ENCODE measurements at places on chromosomes 4 and X.

DNA sequence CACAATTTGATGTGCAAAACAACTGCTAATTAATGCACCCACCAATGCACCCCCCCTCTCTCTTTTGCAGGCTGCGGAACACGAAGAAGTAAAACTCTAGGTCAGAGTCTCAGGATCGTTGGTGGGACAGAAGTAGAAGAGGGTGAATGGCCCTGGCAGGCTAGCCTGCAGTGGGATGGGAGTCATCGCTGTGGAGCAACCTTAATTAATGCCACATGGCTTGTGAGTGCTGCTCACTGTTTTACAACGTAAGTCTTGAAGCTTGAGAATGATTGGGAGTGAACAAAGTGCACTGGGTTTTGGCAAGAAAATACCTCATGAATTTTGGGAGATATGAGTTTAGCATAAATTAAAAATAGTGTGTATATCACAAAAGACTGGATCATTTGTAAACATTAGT lies 28.9 kb downstream of the TMPRSS11E start:
- DNase-seq: no peak

DNA sequence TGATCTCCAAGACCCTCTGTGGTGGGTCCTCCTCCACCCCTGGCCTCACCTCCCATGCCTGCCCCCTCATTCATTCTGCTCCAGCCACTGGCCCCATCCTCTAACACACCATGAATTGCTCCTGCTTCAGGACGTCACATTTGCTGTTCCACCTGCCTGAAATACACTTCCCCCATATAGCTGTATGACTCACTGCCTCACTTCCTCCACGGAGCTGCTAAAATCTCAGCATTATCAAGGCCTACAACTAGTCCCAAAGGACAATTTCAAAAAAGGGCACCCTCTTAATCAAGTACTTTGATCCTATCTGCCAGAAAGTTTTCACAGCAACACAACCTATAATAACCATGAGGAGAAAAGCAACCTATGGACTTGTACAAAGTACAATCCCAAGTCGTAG lies 43.6 kb upstream of the PHOX2B start:
- DNase-seq: no peak

DNA sequence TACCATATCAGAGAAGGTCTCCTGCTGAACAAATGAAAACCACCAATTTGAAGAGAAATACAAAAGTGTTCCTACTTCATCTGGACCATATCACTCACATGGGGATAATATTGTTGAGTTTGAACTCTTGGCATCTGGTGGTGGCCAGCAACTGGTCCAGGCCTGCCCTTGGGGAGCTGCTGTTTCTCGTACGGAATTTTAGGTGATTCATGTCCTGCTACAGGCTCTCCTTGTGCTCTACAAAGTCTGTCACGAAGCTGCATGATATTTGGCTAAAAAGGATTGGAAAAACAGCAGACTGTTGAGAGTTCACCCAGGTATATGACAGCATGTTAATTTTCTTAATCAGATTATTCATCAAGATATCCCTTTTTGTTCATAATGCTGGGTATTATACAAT lies 42.2 kb downstream of the SEC31A start:
- DNase-seq: no peak

DNA sequence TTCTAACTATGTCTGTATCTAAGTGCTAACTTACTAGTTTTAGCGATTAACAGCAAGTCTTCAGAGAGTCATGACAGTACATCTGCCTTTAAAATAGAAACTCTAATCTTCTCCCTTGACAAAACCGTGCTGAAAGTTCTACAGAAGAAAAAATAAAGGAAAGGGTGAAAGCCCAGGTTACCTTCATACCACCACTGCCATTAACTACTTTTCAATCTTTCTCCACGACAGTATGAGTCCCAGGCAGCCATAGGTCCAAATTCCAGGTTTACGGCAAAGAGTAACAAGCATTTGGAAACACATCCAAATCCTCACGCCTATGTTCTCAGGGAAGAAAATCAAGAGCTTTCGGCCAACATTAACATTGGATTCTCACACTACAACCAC lies 12.4 kb upstream of the ZCCHC13 start:
- no peak for DNase-seq

GRCh38 chrX:1202251-1202650 lies 10.2 kb downstream of the CRLF2 start:
- DNase-seq: no peak

GRCh38 chr4:13322681-13323101 lies 161.4 kb downstream of the RAB28 start:
- no peak for DNase-seq

DNA sequence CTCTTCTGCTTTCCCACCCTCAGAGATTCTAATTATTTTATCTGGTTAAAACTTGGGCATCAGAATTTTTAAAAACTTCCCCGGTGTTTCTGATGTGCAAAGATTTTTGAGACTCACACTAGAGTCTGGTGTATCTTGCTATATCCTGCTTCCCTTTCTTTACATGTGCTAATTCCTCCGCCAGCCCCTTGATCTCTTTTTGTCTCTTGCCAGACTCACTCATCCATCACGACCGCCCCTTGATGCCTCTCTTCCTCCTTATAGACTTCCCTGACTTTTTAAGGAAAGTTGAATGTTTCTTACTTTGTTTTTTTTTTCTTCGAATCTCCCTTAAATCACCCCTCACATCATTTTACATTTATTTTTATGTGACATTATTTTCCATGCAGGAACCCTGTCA lies 274.9 kb upstream of the PITX2 start:
- DNase-seq: no peak

GRCh38 chrX:39957816-39958566 lies 139.8 kb downstream of the BCOR start:
- DNase-seq: no peak

- no peak for DNase-seq
These were observed 4.6 kb downstream of the HTRA3 start for GRCh38 chr4:8274066-8274652.

DNA sequence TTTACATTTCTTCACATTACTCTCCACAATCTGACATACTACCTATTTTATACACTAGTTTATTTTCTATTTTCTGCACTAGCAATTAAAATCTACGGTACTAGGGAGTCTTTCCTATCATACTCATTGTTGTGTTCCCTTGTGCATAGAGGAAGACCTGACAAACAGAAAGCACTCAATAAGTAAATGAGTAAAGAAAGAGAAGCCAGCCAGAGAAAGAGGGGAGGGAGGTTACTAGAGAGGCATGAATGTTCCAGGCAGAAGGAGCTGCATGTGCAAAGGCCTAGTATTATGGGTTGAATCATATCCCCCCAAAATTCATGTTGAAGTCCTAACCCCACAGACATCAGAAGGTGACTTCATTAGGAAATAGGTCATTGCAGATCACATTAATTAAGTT lies 114.0 kb downstream of the ZAR1 start:
- no peak for DNase-seq

DNA sequence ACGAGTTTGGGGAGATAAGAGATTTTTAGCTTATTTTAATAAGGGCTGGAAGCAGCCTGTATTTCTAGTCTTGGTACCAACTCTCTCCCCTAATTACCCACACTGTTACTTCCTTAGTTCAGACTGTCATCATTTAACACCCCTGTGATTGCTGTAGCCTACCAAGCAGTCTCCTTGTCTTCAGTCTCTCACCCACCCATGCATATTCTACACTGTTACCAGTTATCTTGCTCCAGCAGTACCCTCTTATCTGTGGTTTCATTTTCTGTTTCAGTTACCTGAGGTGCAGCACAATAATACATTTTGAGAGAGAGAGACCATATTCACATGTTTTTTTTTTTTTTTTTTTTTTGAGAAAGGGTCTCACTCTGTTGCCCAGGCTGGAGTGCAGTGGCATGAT lies 80.2 kb downstream of the DIAPH2 start:
- no peak for DNase-seq

DNA sequence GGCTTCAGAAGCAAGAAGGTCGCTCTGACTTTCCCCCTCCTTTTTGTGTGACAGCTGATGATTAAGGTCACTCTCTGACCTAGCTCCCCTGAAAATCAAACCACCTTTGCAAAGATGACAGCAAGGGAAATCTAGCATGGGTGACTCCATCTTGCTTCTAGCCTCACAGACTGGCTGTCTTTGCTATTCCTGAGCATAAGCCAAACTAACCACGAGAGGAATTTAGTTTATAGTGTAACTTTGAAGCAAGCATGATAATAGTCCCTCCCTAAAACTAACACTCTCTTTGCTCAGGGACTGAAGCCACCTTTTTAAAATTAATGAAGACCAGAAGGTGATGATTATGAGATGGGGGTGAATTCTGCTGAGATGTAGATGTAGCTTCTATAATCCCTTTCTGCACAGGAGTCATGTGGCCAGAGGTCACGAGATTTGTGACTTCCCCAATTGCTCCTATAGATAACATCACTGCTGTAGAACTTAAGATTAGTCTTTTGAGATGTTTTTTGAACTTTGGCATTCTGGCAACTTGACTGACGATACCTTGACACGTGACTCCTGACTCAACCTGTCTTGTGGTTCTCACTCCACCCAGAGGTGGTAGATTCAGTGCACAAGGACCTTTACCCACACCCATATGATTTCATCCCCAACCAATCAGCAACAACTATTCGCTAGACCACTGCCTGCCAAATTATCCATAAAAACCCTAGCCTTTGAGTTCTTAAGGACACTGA lies 14.9 kb upstream of the PDE5A start:
- no peak for DNase-seq

GRCh38 chr4:102601586-102602227 lies 100.5 kb downstream of the NFKB1 start:
- DNase-seq: no peak

DNA sequence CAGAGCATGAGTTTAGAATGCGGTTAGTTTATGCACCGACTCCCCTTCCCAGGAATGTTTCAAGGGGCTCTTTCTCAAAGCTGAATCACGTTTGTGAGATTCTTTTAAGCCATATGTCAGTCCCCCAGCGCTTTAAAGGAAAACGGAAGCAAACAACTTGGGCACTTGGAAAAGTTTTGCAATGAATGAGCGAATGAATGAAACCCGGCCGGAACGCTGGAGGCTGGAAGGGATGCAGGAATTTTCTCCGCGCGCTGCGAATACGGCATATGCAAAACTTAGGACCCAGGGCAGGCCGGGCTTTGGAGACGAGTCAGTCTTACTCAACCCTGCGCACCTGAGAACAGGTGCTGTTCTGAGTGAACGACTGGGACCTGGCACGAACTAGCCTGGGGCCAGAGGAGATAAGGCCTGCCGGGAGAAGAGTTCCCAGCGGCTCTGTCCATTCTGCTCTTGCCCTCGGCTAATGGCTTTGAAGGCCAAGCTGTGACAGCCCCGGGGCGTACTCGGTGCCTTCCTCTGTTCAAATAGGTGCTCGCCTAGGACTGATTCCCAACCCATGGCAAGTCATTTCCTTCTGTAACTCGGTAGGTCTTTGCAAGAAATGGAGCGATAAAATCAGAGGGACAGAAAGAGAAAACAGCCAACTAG lies 743 bp upstream of the NRK start:
- DNase-seq: no peak

DNA sequence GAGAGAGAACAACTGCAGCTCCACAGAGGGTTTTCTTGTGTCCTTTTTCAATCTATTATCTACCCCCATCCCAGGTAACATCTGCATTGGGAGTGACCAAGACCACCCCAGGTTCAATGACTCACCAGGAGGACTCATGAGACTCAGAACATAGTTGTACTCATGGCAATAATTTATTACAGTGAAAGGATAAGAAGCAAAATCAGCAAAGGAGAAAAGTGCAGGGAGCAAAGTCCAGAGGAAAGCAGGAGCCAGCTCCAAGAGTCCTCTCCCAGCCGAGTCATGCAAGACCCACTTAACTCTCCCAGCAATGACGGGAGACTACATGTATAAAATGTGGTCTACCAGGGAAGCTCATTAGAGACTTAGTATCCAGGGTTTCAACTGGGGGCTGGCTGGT lies 129.5 kb upstream of the RBPJ start:
- DNase-seq: no peak

DNA sequence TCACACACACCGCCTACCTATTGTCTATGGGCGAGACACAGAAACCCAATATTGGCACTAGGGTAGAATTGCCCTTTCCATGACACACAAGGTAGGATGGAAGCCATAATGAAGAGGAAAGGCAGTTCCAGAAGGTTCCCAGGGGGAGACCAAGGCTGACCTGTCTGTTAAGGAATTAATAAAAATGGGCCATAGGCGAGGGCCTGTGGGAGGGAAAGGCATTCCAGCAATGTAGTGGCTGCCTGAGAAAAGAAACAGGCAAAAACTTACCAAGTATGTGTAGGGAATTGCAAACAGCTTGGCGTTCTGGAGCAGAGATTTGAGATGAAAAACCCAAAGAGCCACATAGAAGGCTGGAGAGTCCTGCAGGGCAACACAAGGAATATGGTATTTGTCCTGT lies 19.1 kb downstream of the MAGED2 start:
- DNase-seq: no peak

GRCh38 chrX:130196466-130196865 lies 24.7 kb downstream of the RAB33A start:
- no peak for DNase-seq

DNA sequence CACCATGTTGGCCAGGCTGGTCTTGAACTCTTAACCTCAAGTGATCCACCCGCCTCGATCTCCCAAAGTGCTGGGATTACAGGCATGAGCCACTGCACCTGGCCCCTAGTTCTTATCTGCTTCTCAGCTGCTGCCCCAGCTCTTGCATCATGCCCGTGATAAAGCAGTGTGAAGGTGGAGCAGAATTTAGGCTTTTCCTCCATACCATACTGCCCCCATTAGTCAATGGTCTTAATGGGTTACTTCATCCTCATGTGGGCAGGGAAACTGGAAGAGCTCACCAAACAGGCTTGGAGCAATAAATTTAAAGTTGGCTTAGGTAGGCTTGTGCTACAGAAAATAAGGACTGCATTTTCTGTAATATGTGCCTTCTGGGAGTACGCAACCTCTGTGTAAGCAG lies 636.9 kb upstream of the BOD1L1 start:
- no peak for DNase-seq

- no peak for DNase-seq
These were observed 940 bp upstream of the UTP3 start for GRCh38 chr4:70687392-70687791.

DNA sequence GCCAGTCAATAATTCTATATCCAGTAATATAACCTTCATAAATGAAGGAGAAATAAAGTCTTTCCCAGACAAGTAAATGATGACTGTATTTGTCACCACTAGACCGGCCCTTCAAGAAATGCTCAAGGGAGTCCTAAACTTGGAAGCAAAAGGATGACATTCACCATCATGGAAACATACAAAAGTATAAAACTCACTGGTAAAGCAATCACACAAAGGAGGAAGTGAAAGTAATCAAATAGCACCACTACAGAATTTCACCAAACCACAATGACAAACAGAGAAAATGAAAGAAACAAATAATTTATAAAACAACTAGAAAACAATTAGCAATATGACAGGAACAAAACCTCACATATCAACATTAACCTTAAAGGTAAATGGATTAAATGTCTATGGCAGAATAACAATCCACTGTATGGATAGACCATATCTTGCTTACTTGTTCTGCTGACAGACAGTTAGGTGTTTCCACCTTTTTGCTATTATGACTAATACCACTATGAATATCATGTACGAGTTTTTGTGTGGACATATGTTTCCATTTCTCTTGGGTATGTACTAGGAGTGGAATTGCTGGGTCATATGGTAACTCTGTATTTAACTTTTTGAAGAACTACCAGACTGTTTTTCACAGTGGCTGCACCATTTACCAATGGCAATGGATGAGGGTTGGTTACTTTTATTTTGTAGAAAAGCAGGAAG lies 44.9 kb downstream of the NAT8L start:
- no peak for DNase-seq

All from T1000 (cell line).